Smooth muscle cell of the pulmonary artery (primary cell): ENCODE measurements at places on chromosomes 11 and 22. TPM values are rescaled to one million over a fixed set of nuclear protein-coding genes. Genes with fewer than 3 reads are reported as not detected.

The SYT13 gene
- under 0.01 TPM in 1 of 2 replicates, not detected in the other for total RNA-seq

The LINC01488 gene
- total RNA-seq, result not detected in 2 replicates

The CD6 gene
- total RNA-seq, result not detected in 2 replicates

The SLC17A6 gene
- total RNA-seq, result not detected in 2 replicates

The PGA4 gene
- 2.5 TPM in 1 of 2 replicates, not detected in the other for total RNA-seq

The KMT5B gene
- 20.3 and 25.7 TPM in 2 replicates for total RNA-seq

The IL18 gene
- total RNA-seq, result 0.07 and 0.23 TPM in 2 replicates
